ENCODE measurements at places on chromosomes 5 and 9. TPM values are rescaled to one million over a fixed set of nuclear protein-coding genes. Genes with fewer than 3 reads are reported as not detected.
A peak's percentile ranks its signal among the peaks of the same experiment; 100 is the strongest.

Gene KDM4C
- total RNA-seq, result 26.7 TPM

- no peak overlapping the region for H3K4me3 ChIP-seq
- DNase-seq, result peak; percentile 56
- H3K27me3 ChIP-seq, result peaks cover 26% of the 10 kb centered on the region
- H3K27ac ChIP-seq, result no peak overlapping the region
These were observed 7.9 kb downstream of the NRARP start for GRCh38 chr9:137294091-137294680.

DNA sequence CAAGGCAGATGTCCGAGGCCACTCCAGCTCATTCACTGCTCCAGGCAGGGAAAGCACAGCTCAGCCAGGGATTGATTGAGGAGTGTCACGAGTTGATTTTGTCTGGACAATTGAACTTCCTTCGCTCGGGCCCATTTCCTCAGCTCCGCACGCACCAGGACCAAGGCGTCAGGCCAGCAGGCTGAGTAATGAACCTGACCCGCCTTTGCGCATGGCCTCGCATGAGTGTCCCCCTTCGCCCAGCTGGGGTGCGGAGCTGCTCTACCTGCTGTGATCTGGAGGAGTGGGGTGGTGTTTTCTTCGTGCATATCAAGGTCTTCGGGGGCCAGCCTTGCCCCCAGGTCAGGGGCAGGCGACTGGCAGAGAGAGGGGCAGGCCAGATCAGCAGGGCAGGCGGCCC is 44.0 kb downstream of the VAV2 start:
- H3K4me3 ChIP-seq, result no peak overlapping the region
- H3K27ac ChIP-seq, result no peak overlapping the region
- peaks cover 6% of the 10 kb centered on the region for H3K4me1 ChIP-seq
- peaks cover 2% of the 10 kb centered on the region for H3K36me3 ChIP-seq
- H3K27me3 ChIP-seq, result no peaks in the 10 kb centered on the region

DNA sequence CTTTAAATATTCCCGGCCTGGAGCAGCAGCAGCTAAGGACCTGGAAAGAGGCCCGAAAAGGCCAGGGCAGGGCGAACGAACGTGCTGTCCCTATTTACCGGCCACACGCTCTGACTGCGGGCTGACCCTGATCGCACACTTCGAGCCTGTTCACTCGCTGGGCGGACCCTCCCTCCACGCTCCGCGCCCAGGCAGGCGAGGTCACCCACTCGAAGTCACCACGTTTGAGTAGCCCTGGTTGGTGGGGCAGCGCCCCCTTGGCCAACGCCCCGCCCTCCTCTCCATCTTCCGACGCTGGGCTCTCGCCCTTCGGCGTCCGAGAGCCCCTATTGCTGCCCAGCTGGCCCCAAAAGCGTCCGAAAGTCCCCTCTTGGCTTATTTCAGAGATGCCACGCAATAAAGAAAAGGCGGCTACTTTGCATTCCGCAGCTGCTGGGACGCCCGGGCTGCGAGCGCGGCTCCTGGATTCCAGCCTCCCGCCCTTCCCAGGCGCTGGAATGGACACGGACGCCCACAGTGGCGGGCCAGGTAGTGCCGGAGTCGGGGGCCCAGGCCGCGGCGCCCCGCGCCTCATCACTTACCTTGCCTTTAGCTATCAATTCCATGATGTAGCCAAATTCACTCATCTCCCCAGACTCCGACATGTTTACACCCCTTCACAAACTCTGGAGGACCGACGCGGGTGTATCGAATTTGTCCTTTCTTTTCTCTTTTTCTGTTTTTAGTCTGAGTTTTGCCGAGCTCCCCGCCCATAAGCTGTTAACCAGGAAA is 9.9 kb upstream of the TRIM36 start:
- no peaks in the 10 kb centered on the region for H3K36me3 ChIP-seq
- H3K27me3 ChIP-seq, result peaks cover 62% of the 10 kb centered on the region
- H3K4me1 ChIP-seq, result peaks cover 2% of the 10 kb centered on the region
- no peak overlapping the region for H3K27ac ChIP-seq
- H3K4me3 ChIP-seq, result peak overlapping the region; percentile 35
- no peak for DNase-seq

- H3K4me3 ChIP-seq, result no peak overlapping the region
- H3K27ac ChIP-seq, result no peak overlapping the region
- no peak for DNase-seq
- H3K4me1 ChIP-seq, result no peaks in the 10 kb centered on the region
- H3K27me3 ChIP-seq, result peaks cover 22% of the 10 kb centered on the region
- H3K36me3 ChIP-seq, result no peaks in the 10 kb centered on the region
These were observed 4.3 kb upstream of the DRD1 start for GRCh38 chr5:175448276-175448675.

Gene NMUR2
- total RNA-seq, result not detected

- H3K4me1 ChIP-seq, result peaks cover 2% of the 10 kb centered on the region
- H3K27ac ChIP-seq, result no peak overlapping the region
- no peaks in the 10 kb centered on the region for H3K36me3 ChIP-seq
- no peak overlapping the region for H3K4me3 ChIP-seq
- no peaks in the 10 kb centered on the region for H3K27me3 ChIP-seq
These were observed 36.0 kb upstream of the SVEP1 start for GRCh38 chr9:110615498-110615897.

DNA sequence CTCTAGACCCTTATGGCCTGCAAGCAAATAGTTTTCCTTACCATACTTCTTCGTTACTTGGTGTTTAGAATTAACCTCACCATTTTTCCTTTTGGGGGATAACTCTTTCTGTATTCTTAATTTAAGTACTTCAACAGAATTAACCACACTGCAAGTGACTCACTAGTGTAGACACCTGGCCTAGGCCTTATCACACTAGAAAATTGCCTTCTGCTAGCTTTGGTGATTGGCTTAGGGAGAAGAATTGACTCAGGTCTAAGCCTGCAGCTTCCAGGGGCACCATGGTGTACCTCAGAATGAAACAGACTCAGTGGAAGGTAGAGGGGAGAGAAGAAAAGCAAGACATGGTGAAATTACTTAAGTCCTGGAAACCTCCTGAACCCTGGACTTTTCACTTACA is 112.8 kb upstream of the HMHB1 start:
- no peaks in the 10 kb centered on the region for H3K36me3 ChIP-seq
- H3K27ac ChIP-seq, result no peak overlapping the region
- H3K4me3 ChIP-seq, result no peak overlapping the region

GRCh38 chr9:35615981-35616680 is 2.1 kb downstream of the CD72 start:
- no peak overlapping the region for H3K27ac ChIP-seq
- H3K4me1 ChIP-seq, result no peaks in the 10 kb centered on the region
- H3K27me3 ChIP-seq, result peaks cover 58% of the 10 kb centered on the region
- no peak overlapping the region for H3K4me3 ChIP-seq

DNA sequence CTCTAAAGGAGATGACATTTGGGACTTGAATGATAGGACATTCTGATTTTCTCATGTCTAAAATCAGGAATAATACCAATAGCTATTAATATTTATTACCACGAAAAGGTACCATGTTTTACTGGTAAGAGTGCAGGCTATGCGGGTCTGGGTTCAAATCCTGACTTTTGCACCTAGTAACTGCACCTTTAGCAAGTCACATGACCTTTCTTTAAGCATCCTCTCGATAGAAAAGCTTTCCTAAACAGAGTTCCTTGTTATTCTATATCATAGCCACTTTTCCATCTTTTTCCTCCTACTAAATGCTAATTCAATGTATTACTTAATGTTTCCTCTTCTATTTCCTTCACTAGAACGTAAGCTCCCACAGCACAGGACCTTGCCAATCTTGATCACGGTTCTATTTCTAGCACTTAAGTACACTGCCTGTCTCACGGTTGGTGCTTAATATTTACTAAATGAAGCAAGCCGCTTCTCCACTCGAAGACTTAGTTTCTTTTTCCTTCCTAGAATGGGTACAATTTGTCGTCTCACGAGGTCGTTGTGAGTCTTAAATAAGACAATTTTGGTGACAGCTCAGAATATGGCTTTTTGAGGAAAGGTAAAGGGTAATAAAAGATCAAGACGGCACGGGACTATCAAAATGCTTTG is 816 bp downstream of the RBM18 start:
- peak overlapping the region; percentile 72 for H3K4me3 ChIP-seq
- H3K36me3 ChIP-seq, result peaks cover 10% of the 10 kb centered on the region
- no peaks in the 10 kb centered on the region for H3K27me3 ChIP-seq
- H3K4me1 ChIP-seq, result no peaks in the 10 kb centered on the region

Gene IL5
- total RNA-seq, result not detected

Gene ZBTB5
- 9.1 TPM for total RNA-seq

Gene C5orf52
- total RNA-seq, result not detected

DNA sequence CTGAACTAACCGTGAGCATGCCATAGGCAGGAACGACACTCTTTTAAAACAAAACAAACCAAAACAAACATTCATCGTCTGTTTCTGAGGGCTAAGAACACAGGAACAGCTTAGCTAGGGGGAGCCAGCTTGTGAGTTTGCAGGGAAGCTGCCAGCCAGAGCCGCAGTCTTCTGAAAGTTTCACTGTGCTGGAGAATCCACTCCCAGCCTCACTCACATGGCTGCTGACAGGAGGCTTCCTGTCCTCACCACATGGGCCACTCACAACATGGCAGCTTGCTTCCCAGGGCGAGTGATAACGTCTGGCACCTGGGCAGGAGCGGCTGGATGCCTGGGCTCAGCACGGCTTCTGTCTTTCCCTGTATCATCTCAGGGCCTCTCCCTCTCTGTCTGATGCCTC is 275.2 kb downstream of the MSX2 start:
- H3K27me3 ChIP-seq, result no peaks in the 10 kb centered on the region
- H3K4me1 ChIP-seq, result no peaks in the 10 kb centered on the region
- H3K36me3 ChIP-seq, result no peaks in the 10 kb centered on the region
- H3K27ac ChIP-seq, result no peak overlapping the region
